ENCODE measurements at places on chromosomes 13 and 19. TPM values are rescaled to one million over a fixed set of nuclear protein-coding genes. Genes with fewer than 3 reads are reported as not detected.

POLRMT gene
- 56.0 TPM for total RNA-seq

- DNase-seq: no peak
Observed at GRCh38 chr13:59016250-59016649, 1147.5 kb downstream of the DIAPH3 start.

- no peak for DNase-seq
Observed at GRCh38 chr13:29935309-29935981, 85.0 kb upstream of the UBL3 start.

DNA sequence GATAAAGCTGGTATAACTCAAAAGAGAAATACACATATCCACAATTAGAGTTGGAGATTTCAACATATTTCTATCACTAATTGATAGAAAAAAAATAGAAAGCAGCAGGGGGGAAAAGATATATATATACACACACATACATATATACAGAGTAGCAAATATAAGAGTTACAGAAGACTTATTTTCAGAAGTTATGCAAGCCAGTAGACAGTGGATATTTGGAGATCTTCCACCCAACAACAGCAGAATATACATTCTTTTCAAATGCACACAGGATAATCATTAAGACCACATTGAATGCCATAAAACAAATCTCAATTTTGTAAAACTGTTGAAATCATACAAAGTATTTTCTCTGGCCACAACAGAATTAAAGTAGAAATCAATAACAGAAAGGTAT lies 192.8 kb downstream of the LACC1 start:
- DNase-seq: no peak

GRCh38 chr19:23002690-23003422 lies at the start of gene ZNF728:
TSS of gene ZNF728 (minus strand) at chr19:23003176. CDS start at chr19:23003030, 146 bp downstream.
- DNase-seq: no peak

All from Panc1 (cell line).